ENCODE measurements at places on chromosomes 11 and 22.

- no peak for DNase-seq
Observed at GRCh38 chr11:87957961-87958360, 217.3 kb downstream of the RAB38 start.

GRCh38 chr11:118488480-118489109 lies 38.7 kb upstream of the TTC36 start:
- peak; percentile 60 for DNase-seq

DNA sequence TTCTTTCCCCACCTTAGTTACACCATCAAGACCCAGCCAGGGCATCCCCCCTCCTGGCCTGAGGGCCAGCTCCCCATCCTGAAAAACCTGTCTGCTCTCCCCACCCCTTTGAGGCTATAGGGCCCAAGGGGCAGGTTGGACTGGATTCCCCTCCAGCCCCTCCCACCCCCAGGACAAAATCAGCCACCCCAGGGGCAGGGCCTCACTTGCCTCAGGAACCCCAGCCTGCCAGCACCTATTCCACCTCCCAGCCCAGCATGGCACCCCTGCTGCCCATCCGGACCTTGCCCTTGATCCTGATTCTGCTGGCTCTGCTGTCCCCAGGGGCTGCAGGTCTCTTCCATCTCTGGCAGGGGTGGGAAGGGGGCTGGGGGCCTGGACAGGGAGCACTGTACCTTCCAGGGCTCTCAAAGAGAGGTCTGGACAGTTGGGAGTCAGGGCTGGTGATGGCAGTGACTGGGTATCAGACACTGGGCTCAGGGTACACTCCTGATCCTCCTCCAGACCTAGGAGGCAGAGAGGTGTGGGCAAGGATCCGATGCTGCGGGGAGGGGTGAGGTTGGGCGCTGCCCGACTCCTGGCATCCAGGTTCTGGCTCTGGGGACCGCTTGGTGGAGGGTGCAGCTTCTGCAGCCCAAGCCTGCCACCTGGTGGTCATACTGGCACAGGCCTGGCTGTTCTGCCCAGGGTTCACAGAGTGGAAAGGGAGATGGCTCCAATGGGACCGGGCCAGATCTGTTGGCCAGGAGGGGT lies at the start of gene UPK2:
Gene UPK2 (plus strand): TSS at position 205 of the 753 bp plus-strand sequence. CDS start 53 bp downstream, at position 258.
- DNase-seq, result peak; percentile 79

- no peak for DNase-seq
Observed at GRCh38 chr11:129322941-129323340, 52.7 kb upstream of the BARX2 start.

DNA sequence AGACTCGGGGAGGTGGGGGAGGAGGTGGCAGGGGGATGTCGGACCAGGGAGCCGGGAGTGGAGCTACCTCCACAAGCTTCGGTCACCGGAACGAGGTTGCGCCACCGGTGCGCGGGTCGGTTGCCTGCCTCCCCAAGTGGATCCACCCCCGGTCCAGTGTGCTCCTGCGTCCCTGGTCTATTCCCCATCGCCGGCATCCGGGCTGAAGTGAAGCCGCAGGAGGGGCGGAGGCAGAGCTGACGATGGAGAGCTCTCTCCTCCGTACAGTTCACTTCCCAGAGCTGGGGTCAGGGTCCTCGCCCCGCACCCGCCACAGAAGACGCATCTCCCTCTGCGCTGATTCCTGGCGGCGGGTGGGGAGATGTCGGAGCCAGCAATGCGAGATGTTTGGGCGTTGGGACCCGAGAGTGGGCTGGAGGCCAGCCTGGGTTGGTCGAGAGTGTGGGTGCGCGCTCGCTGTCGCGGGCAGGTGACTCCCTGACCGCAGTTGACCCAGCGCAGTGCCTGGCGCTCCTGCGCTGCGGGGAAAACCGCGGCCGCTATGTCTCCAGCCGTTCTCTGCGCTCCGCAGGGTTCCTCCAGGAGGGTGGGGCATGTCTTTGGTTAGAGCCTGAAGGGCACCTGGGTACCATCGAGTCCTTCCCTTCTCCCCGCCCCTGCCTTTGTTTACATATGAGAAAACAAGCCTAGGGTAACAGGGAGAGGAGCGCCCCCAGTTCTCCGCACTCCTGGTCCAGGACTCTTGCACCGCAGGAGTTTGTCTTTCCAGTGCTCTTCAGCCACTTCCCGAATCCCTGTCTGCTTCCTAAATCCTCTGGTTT lies 1.7 kb downstream of the C11orf96 start:
- no peak for DNase-seq

DNA sequence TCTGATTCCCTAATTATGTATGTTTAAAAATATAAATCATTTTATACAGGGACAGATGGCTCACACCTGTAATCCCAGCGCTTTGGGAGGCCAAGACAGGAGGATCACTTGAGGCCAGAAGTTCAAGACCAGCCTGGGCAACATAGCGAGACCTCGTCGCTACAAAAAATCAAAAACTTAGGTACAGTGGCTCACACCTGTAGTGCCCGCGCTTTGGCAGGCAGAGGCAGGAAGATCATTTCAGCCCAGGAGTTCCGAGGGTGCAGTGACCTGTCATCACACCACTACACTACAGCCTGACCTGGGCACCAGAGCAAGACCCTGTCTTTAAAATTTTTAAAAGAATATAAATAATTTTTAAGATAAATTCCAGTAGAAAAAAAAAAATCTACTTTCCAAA lies 11.5 kb downstream of the RRAS2 start:
- no peak for DNase-seq

DNA sequence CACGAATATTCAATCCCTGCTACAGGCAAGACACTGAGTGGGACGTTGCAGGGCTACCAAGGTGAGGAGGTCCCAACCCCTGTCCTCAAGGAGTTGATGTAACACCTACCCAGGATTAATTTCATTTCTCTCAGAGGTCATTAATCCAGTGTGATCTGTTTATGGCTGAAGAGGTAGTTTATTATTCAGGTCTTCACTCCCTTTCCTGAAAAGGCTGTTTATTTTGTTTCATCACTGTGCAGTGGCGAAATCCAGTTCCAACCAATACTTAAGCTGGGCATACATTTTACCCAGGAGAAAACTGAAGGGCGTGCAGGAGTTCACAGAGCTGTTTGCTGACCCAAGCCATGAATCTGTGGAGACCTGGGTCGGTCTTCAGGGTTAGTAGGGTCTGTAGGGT lies 2.7 kb upstream of the PTPRJ start:
- no peak for DNase-seq

DNA sequence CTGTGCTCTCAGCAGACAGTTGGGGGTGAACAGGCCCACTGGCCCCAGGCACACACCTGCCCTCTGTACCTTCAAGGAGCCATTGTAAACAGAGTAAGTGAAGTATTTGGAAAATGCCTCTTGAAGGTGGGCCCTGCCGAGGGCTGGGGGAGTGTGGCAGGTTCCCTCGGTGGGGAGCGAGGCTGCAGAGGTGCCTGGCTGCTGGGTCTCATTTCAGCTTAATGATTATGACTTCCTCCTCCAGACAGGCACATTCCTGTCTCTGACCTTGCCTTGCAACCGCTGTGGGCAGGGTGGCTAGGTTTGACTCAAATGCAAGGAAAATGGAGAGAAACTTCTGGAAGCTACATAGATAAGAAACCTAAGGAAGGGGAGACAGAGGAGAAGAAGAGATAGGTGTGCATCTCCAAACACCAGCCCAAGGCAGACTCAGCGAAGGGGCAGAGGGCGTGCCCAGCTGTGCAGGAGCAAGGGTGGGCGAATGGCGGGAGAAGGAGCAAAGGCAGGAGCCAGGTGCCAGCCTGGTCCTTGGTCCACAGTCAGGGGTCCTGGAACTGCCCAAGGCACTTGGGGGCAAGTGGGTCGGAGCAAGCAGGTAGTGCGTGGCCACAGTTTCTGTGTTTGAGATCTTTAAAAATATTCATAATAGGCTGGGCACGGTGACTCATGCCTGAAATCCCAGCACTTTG lies 14.0 kb downstream of the GRAMD4 start:
- DNase-seq, result no peak

DNA sequence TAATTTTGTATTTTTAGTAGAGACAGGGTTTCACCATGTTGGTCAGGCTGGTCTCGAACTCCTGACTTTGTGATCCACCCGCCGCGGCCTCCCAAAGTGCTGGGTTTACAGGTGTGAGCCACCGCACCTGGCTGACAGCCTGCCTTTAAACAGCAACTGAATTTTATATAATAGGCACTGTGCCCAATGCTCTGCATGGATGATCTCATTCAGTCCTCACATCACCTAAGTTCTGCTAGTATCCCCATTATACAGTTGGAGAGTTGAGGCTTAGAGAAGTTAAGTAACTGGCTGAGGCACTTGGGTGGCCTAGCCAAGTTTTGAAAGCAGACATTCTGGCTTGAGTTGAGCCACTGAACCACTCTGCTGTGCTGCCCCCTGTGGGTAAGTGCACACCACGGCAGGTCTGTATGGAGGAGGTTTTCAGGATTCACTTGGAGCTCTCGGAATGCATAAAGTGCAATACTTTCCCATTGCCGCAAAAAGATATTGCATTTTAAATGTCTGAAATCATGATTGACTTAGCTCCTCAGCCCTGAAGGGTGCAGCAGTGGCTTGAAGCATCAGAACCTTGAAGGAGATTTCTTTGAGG lies 112.4 kb downstream of the LDLRAD3 start:
- no peak for DNase-seq

Data from stimulated activated CD8-positive, alpha-beta memory T cell treated with anti-CD3 and anti-CD28 coated beads, Interleukin-2, amount 100 ng/mL, for 1 hour (primary cell).